Activated T-helper 1 cell treated with anti-CD3 and anti-CD28 coated beads, Interleukin-2, amount 50 U/mL, for 16 hours (primary cell): ENCODE measurements at places on chromosomes 6 and 20.

DNA sequence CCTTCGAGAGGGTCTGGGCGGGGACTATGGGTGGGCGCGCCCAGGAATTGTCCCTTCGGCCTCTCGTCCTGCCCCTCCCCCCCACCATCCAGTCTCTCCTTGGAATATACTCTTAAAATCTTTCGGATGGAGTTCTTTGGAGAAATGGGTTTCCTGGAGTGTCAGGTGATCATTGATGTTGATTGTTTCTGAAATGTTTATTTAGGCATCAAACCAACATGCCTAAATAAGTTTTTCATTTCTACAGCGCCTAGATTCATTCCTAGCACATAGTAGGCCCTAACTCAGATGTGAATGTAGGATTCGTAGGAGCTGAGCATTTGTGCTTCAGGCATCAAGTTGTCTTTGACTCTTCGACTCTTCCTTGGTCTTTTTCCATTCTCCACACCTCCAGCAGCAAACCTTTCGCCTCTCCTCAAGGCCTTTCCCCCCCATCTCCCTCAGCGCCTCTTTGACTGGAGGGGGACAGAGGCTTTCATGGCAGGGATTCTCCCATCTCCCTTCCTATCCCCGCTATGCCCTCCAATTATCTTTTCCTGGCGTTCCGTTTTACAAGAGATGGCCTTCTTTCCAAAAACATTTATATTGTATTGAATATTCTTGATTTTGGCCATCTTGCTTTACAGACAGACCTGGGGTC, 610 bp downstream of the CASP8AP2 start:
- DNase-seq = no peak

DNA sequence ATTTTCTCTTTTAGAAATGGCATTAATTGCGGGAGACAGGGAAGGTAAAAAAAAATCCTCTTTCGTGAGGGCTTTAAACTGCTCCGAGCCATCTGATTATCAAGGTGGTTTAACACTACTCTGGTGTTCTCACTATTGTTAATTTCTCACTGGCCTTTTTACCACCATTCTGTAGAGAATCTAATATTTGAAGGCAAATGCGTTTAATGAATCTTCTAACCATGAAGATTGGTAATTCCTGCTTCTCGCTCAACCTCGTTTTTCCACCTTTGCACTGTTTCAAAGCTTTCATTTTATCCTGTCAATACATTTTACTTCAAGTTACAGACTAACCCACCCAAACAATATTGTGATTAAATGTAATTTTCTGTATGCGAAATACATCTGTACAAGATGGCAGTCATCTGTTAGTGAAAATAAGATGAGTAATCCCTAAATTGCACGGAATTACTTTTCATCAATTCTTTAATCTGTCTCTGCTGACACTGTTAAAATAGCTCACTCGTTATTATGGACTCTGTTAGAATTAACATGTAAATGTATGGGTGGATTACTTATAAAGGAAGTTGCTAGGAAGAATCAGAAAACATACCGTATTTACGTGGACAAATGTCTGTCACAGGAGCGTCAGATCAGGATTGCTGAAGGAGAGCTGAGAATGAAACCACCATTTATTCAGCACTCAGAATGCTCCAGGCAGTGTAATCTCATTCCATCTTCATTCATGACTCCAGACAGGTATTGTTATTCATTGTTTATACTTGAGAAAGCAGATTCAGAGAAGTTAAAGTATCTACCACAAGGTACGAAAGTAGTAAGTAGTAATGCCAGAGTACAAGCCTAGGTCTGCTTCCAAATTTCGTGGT, 1.1 kb upstream of the LCA5 start:
- no peak for DNase-seq

DNA sequence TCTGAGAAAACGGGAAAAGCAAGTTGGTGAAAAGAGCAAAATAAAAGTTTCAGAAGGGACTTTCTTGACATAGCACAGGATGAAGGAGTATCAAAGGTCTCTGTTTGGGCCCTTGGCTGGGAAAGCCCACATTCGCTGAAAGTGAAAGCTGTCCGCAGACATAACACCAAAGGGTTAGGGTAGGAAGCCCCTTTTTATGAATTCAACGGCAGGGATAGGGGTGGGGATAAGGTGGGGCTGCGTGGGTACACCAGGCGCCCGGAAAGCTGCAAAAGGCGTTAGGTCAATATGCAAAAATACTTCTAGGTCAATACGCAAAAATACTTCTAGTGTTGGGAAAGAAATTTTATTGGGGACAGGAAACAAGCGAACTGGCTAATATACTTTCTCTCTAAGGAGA, 135.1 kb downstream of the OR2B2 start:
- DNase-seq = no peak

- DNase-seq = no peak
Observed at GRCh38 chr6:132490478-132491204, 22.3 kb downstream of the STX7 start.

DNA sequence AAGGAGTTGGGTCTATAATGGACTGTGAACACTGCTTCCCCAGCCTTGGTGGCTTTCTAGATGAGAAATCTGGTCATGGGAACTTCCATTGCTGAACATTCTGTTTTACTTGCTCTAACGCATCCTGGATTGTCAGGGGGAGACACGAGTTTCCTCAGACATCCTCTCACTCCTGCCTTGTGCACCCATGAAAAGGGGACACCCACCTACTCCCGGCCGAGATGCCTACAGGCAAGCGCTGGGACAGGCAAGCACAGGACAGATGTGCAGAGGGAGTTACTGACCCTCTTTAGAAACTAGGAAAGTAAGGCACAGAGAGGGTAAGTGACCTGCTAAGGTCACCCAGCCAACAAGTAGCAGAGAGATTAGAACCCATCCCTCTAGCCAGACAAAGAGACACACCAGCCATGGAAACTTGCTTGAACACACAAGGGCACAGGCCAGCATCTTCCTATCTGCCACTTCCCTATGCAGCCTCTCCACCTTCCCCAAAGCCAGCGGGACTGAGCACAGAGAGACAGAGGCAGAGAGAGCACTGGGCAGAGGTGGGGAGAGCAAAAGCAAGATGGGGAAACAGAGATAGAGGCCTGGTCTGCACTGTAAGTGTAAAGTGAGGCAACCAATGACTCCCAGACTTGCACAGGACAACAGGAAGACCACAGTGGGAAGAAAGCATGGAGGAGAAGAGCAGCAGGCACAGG, 845 bp upstream of the SFTA2 start:
- DNase-seq = no peak
